ENCODE measurements at places on chromosomes 16 and 17.

DNA sequence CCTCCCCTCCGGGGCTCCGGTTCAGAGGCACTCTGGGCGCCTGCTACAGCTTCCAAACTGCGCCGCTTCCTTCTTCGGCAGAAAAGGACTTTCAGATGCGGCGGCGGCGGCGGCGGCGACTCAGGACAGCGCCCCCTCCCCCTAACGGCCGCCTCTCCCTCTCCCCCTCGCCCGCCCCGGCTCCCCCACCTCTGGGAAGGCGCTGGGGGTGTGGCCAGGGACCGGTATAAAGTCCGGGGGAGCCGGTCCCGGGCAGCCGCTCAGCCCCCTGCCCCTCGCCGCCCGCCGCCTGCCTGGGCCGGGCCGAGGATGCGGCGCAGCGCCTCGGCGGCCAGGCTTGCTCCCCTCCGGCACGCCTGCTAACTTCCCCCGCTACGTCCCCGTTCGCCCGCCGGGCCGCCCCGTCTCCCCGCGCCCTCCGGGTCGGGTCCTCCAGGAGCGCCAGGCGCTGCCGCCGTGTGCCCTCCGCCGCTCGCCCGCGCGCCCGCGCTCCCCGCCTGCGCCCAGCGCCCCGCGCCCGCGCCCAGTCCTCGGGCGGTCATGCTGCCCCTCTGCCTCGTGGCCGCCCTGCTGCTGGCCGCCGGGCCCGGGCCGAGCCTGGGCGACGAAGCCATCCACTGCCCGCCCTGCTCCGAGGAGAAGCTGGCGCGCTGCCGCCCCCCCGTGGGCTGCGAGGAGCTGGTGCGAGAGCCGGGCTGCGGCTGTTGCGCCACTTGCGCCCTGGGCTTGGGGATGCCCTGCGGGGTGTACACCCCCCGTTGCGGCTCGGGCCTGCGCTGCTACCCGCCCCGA lies at the start of gene IGFBP4:
IGFBP4 (plus strand) TSS at position 255 of the 792 bp plus-strand sequence; CDS start at position 541, 286 bp downstream.
- peak within 1 kb of the TSS; percentile 94 for H3K27ac ChIP-seq
- no peaks in the 10 kb centered on the region for H3K27me3 ChIP-seq
- DNase-seq, result peak; percentile 92
- no peaks in the 10 kb centered on the region for H3K36me3 ChIP-seq
- H3K4me1 ChIP-seq, result peaks cover 36% of the 10 kb centered on the region

DNA sequence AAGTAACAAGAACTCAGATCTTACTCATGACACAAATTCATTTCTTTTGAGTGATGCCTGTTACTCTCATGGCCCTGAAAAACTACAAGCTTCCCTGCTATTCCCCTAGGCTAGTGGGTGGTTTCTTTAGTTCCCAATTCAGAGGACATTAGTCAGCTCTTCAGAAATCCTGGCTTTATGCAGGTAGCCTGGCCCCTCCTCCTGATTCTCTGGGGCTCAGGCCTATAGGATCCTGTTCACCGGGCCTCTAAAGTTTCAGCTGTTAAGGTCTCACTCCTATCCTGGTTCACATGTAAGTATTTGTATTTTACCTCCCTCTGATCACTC lies 87.3 kb upstream of the IRX5 start:
- H3K4me1 ChIP-seq, result peaks cover 4% of the 10 kb centered on the region
- H3K27ac ChIP-seq, result no peak overlapping the region
- no peaks in the 10 kb centered on the region for H3K36me3 ChIP-seq
- no peaks in the 10 kb centered on the region for H3K27me3 ChIP-seq

- H3K36me3 ChIP-seq, result peaks cover 56% of the 10 kb centered on the region
- H3K27ac ChIP-seq, result no peak overlapping the region
- no peaks in the 10 kb centered on the region for H3K27me3 ChIP-seq
Observed at GRCh38 chr17:75991396-75991795, 9.3 kb upstream of the CDK3 start.

DNA sequence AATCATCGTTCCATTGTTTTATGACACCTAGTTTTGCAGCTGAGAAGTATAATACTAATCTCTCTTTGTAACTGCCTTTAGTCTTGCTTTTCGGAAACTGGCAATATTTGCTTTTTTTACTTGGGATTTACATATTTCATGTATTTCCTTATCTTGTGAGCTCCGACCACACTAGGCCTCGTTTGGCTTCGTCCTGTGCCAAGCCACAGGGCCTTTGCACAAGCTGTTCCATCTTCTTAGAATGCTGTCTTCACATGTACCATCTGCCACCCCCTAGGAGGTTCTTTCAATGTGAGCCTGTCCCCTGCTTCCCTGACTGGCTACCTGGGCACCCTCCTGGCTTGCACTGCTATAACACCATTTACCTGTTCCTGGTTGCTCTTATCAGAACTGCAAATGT lies 77.2 kb downstream of the SHISA6 start:
- no peaks in the 10 kb centered on the region for H3K27me3 ChIP-seq
- no peak overlapping the region for H3K27ac ChIP-seq
- no peak overlapping the region for H3K4me3 ChIP-seq
- H3K36me3 ChIP-seq, result no peaks in the 10 kb centered on the region
- H3K4me1 ChIP-seq, result no peaks in the 10 kb centered on the region

- no peaks in the 10 kb centered on the region for H3K4me1 ChIP-seq
- H3K4me3 ChIP-seq, result no peak overlapping the region
Observed at GRCh38 chr17:59870482-59870881, 22.3 kb downstream of the TUBD1 start.

GRCh38 chr17:40303009-40303657 lies 5.8 kb upstream of the RARA start:
- H3K4me1 ChIP-seq, result peaks cover 11% of the 10 kb centered on the region
- no peaks in the 10 kb centered on the region for H3K27me3 ChIP-seq
- no peak overlapping the region for H3K4me3 ChIP-seq
- no peak for DNase-seq

- no peak overlapping the region for H3K27ac ChIP-seq
- H3K36me3 ChIP-seq, result no peaks in the 10 kb centered on the region
- no peaks in the 10 kb centered on the region for H3K4me1 ChIP-seq
- no peak overlapping the region for H3K4me3 ChIP-seq
- no peak for DNase-seq
Observed at GRCh38 chr17:3729881-3730280, 6.2 kb downstream of the HASPIN start.

- no peak overlapping the region for H3K4me3 ChIP-seq
- peak overlapping the region; percentile 56 for H3K27ac ChIP-seq
- H3K27me3 ChIP-seq, result no peaks in the 10 kb centered on the region
- no peaks in the 10 kb centered on the region for H3K36me3 ChIP-seq
- peaks cover 37% of the 10 kb centered on the region for H3K4me1 ChIP-seq
- peak; percentile 78 for DNase-seq
Observed at GRCh38 chr17:74457146-74457819, 9.2 kb upstream of the CD300A start.

DNA sequence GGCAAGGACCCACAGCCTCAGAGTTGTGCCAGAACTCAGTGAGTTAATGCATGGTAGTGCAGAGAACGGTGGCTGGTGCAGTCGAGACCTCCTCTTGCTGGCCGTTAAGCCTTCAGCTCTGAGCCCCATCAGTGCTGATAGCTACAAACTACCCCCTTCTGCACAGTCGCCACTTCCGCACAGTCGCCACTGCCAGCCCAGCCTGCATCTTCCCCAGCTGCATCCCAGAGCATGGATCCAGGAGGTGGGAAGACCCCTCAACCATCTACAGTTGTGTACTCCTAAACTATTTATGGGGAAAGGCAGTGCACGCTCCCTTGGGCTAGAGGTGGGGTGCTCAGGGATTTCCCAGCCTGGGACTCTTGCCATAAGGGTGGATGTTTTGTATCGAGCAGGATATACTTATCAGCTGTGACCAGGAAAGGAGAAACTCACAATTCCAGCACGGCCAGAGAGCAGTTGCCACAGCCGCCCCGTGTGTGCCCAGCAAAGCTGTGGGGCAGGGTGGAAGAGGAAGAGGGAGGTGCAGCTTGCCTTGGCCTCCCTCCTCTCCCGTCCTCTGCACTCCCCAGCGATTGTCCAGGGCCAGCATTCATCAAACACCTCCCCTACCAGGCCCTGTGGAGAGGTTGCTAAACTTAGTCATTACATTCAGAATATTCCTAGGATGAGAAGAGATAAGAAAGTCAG lies 49.5 kb upstream of the CMIP start:
- peaks cover 20% of the 10 kb centered on the region for H3K36me3 ChIP-seq
- H3K4me1 ChIP-seq, result no peaks in the 10 kb centered on the region
- peak; percentile 24 for DNase-seq
- H3K27me3 ChIP-seq, result no peaks in the 10 kb centered on the region
- H3K4me3 ChIP-seq, result no peak overlapping the region

Data from tibial artery (tissue), 4 donors.